Activated naive CD8-positive, alpha-beta T cell treated with anti-CD3 and anti-CD28 coated beads for 36 hours (primary cell): ENCODE measurements at places on chromosomes 13 and 19. TPM values are rescaled to one million over a fixed set of nuclear protein-coding genes. Genes with fewer than 3 reads are reported as not detected.

RFXAP gene
- total RNA-seq, result 12.6 TPM

GRCh38 chr13:112883241-112883945 is 85.6 kb upstream of the MCF2L start:
- H3K36me3 ChIP-seq, result peaks cover 3% of the 10 kb centered on the region
- no peak overlapping the region for H3K27ac ChIP-seq
- H3K27me3 ChIP-seq, result no peaks in the 10 kb centered on the region
- H3K4me3 ChIP-seq, result no peak overlapping the region
- H3K4me1 ChIP-seq, result no peaks in the 10 kb centered on the region

MISP gene
- total RNA-seq, result not detected

DNA sequence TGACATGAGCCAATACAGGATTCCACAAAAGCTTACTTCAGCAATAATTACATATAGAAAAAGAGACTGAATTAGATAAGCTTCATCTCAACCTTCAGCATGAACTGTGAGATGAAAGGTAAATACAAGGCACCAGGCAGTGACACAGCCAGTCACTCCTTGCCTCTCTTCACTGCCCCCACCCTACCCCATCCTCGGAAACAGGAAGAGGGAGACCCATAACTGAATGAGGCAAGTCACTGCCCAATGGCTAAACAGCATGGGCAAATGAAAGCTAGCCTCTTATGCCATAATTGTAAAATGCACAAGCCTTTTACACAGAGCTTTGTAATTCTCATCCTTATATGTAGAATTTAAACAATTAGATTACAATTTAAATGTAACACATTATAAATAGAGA is 1.7 kb downstream of the ZNF160 start:
- peak overlapping the region; percentile 85 for H3K27ac ChIP-seq
- peak; percentile 26 for DNase-seq
- H3K27me3 ChIP-seq, result no peaks in the 10 kb centered on the region
- H3K36me3 ChIP-seq, result peaks cover 49% of the 10 kb centered on the region
- peaks cover 37% of the 10 kb centered on the region for H3K4me1 ChIP-seq

DNA sequence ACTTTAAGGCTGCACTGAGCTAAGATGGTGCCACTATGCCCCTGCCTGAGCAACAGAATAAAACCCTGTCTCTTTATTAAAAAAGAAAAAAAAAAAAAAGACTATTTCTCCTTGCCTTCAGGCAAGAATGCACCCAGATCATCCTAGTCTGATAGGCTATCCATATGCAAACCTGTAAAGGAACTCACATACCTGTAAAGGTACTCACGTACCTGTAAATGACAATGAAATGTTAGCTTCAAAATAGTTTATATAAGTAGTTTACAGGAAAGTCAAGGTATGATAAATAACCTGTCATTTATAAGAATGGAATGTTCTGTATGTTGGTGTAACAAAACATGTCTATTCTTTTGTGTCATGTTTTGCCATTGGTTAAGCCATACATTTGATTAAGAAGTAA is 86.3 kb downstream of the PIBF1 start:
- no peak overlapping the region for H3K27ac ChIP-seq
- H3K4me1 ChIP-seq, result peaks cover 11% of the 10 kb centered on the region
- H3K27me3 ChIP-seq, result no peaks in the 10 kb centered on the region
- peaks cover 60% of the 10 kb centered on the region for H3K36me3 ChIP-seq

DNA sequence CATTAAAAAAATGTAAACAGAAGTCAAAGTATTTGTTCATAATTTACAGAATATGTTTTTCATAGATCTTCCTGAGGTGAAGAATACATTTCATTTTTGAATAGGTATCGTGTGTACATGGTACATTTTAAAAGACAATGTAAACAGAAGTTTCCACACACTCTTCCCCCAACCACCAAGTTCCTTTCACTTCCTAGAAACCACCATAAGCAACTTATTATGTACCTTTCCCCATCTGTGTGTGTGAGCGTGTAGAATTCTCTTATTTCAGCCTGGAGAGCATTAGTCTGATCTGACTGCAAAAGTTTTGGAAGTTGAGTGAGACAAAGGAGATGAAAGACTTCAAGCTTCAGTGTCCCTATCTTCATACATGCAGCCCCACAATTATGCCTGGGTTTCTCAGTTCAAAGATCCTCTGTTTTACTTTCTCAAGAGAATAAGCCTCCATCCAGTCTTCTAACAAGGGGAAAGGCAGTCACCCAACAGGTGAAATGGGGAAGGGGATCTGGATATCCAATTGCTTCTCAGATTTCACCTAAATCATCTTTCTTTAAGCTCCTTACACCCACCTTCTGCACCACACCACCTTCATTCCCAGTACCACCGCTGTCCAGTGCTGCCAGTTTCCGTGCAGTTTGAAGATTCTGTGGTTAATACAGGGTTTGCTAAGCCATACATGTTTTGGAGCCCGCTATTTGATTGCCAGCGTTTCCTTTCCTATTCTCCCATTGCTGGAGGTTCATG is 2.1 kb downstream of the TEX30 start:
- H3K27ac ChIP-seq, result no peak overlapping the region
- no peak for DNase-seq
- peaks cover 28% of the 10 kb centered on the region for H3K36me3 ChIP-seq
- peaks cover 44% of the 10 kb centered on the region for H3K4me1 ChIP-seq
- peak overlapping the region; percentile 89 for H3K4me3 ChIP-seq

GRCh38 chr19:39446365-39447084 is 1.1 kb downstream of the SUPT5H start:
- H3K27me3 ChIP-seq, result no peaks in the 10 kb centered on the region
- H3K36me3 ChIP-seq, result peaks cover 57% of the 10 kb centered on the region
- peak overlapping the region; percentile 99 for H3K4me3 ChIP-seq
- no peak for DNase-seq
- H3K4me1 ChIP-seq, result peaks cover 43% of the 10 kb centered on the region

- peak overlapping the region; percentile 29 for H3K4me3 ChIP-seq
- H3K27me3 ChIP-seq, result no peaks in the 10 kb centered on the region
- H3K36me3 ChIP-seq, result peaks cover 8% of the 10 kb centered on the region
Observed at GRCh38 chr19:13817018-13817614, 21.9 kb downstream of the ZSWIM4 start.

ONECUT3 gene
- total RNA-seq, result not detected

ZNF428 gene
- 16.8 TPM for total RNA-seq

GIPC1 gene
- 24.8 TPM for total RNA-seq

DNA sequence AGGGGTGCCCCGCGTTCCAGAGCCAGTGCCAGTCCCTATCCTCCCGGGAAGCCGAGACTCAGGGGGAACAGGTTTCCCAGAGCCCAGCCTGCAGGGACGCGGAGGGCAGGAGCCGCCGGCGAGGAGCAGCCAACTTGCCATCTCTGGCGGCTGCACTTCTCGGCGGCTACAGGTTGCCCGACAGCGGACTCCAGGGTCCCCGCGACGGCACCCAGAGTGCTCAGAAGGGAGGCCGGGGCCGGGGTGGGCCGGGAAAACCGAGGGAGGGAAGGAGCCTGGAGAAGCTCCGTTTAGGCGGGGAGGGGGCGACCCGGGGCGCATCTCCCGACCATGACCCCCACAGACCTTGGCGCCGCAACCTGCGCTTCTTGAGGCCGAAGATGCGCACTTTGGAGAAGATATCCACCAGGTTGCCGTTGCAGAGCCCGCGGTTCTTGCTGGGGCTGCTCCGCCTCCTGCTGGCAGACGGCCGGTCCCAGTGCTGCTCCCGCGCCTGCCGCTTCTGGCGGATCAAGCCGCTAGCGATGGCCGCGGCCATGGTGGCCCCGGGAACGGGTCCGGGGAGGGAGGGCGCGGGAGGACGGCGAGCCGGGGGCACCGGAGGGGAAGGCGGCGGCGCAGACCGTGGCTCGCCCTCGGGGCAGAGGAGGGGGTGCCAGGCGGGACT is 463.8 kb downstream of the ITGBL1 start:
- no peak overlapping the region for H3K27ac ChIP-seq
- H3K4me1 ChIP-seq, result peaks cover 2% of the 10 kb centered on the region
- H3K4me3 ChIP-seq, result no peak overlapping the region
- DNase-seq, result no peak

ZNF845 gene
- total RNA-seq, result 6.7 TPM

GRCh38 chr19:41303954-41304353 is 6.0 kb upstream of the CCDC97 start:
- H3K36me3 ChIP-seq, result peaks cover 63% of the 10 kb centered on the region
- H3K27me3 ChIP-seq, result no peaks in the 10 kb centered on the region
- no peak for DNase-seq
- H3K4me1 ChIP-seq, result peaks cover 92% of the 10 kb centered on the region

DNA sequence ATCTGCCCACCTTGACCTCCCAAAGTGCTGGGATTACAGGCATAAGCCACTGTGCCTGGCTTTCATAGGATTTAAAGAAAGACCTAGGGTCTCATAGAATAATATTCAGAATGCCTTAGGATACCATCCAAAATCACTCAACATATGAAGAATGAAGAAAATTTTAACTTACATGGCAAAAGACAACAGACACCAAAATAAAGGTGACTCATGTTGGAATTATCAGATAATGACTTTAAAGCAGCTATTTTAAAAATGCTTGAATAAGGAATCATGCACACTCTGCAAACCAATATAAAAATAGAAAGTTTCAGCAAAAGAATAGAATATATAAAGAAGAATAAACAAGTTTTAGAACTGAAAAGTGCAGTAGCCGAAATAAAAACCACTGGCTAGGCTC is 29.3 kb downstream of the ZNF566 start:
- peaks cover 80% of the 10 kb centered on the region for H3K36me3 ChIP-seq
- no peak for DNase-seq
- no peaks in the 10 kb centered on the region for H3K4me1 ChIP-seq
- H3K4me3 ChIP-seq, result no peak overlapping the region
- H3K27me3 ChIP-seq, result no peaks in the 10 kb centered on the region
- H3K27ac ChIP-seq, result no peak overlapping the region

GRCh38 chr13:25659091-25659795 is 287.5 kb downstream of the ATP8A2 start:
- H3K4me1 ChIP-seq, result no peaks in the 10 kb centered on the region
- no peak overlapping the region for H3K4me3 ChIP-seq
- H3K27ac ChIP-seq, result no peak overlapping the region
- DNase-seq, result no peak
- H3K36me3 ChIP-seq, result no peaks in the 10 kb centered on the region

- H3K4me1 ChIP-seq, result peaks cover 54% of the 10 kb centered on the region
- H3K27me3 ChIP-seq, result no peaks in the 10 kb centered on the region
- H3K4me3 ChIP-seq, result no peak overlapping the region
- DNase-seq, result no peak
Observed at GRCh38 chr13:51806566-51806965, 2.6 kb upstream of the DHRS12 start.

DNA sequence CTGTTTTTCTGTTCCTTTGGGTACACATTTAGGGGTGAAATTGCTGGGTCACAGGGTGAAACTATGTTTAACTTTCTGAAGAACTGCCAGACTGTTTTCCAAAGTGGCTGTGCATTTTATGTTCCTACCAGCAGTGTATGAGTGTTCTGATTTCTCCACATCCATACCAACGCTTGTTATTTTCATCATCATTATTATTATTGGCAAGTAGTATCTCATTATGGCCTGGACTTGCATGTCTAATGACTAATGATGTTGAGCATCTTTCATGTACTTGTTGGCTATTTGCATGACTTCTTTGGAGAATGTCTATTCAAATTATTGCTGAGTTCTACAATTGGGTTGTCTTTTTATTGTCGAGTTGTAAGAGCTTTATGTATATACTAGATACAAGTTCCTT is 321.8 kb upstream of the HTR2A start:
- no peak overlapping the region for H3K27ac ChIP-seq
- DNase-seq, result no peak
- no peaks in the 10 kb centered on the region for H3K36me3 ChIP-seq
- H3K4me3 ChIP-seq, result no peak overlapping the region
- H3K27me3 ChIP-seq, result no peaks in the 10 kb centered on the region

GRCh38 chr13:85608255-85608829 is 190.9 kb downstream of the SLITRK6 start:
- no peak overlapping the region for H3K4me3 ChIP-seq
- no peak overlapping the region for H3K27ac ChIP-seq
- no peaks in the 10 kb centered on the region for H3K4me1 ChIP-seq
- no peak for DNase-seq

GRCh38 chr19:55674459-55674840 is 576 bp upstream of the EPN1 start:
- DNase-seq, result no peak
- H3K27me3 ChIP-seq, result no peaks in the 10 kb centered on the region
- peaks cover 38% of the 10 kb centered on the region for H3K36me3 ChIP-seq

GRCh38 chr13:46171217-46171616 is 10.8 kb downstream of the LCP1 start:
- peak overlapping the region; percentile 74 for H3K4me3 ChIP-seq
- H3K36me3 ChIP-seq, result peaks cover 79% of the 10 kb centered on the region
- no peak for DNase-seq
- peaks cover 96% of the 10 kb centered on the region for H3K4me1 ChIP-seq

DNA sequence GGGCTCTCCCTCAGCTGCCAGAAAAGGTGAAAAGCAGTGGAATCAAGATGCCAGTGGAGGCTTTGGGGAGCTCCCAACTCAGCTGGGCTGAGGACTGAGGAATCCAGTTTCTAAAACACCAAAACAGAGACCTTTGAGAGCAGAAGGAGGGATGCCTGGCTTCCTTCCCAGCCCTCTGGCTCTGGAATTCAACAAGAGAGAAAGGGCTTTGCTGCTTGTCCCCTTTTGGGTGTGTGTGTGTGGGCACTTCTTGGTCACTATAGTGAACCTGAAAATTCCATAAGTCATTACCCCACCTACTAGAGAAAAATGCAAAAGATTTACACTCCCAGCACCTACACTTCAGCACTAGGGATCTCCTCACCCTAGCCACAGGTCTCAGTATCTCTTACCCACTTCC is 30.3 kb upstream of the CYP2B6 start:
- H3K4me3 ChIP-seq, result no peak overlapping the region
- no peaks in the 10 kb centered on the region for H3K4me1 ChIP-seq

- peak overlapping the region; percentile 50 for H3K4me3 ChIP-seq
- H3K27me3 ChIP-seq, result peaks cover 11% of the 10 kb centered on the region
- peaks cover 21% of the 10 kb centered on the region for H3K36me3 ChIP-seq
- peak overlapping the region; percentile 55 for H3K27ac ChIP-seq
Observed at GRCh38 chr19:16371540-16371986, 46.9 kb downstream of the KLF2 start.

DNA sequence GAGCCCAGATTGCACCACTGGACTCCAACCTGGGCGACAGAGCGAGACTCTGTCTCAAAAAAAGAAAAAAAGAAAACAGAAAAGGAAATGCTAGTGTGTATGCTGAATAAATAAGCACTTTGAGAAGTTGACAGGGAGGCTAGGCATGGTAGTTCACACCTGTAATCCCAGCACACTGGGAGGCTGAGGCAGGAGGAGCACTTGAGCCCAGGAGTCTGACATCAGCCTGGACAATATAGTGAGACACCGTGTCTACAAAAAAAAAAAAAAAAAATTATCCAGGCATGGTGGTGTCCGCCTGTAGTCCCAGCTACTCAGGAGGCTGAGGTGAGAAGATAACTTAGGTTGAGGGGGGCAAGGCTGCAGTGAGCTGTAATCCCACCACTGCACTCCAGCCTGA is 19.1 kb upstream of the LDLR start:
- H3K4me3 ChIP-seq, result no peak overlapping the region
- peaks cover 16% of the 10 kb centered on the region for H3K36me3 ChIP-seq
- no peaks in the 10 kb centered on the region for H3K27me3 ChIP-seq
- H3K4me1 ChIP-seq, result peaks cover 5% of the 10 kb centered on the region

DNA sequence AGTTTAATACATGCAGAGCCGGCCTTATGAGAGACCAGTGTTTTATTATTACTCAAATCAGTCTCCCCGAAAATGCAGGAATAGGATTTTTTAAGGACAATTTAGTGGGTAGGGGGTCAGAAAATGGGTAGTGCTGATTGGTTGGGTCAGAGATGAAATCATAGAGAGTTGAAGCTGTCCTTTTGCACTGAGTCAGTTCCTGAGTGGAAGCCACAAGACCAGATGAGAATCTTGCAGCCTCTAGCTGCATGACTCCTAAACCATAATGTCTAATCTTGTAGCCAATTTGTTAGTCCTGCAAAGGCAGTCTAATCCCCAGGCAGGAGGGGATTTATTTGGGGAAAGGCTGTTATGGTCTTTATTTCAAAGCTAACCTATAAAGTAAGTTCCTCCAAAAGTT is 1163.9 kb downstream of the DIAPH3 start:
- DNase-seq, result no peak
- H3K27me3 ChIP-seq, result no peaks in the 10 kb centered on the region
- no peaks in the 10 kb centered on the region for H3K4me1 ChIP-seq
- H3K4me3 ChIP-seq, result no peak overlapping the region
